ENCODE measurements at places on chromosomes 7 and 10. TPM values are rescaled to one million over a fixed set of nuclear protein-coding genes. Genes with fewer than 3 reads are reported as not detected.

TUBGCP2 gene
- 38.4 TPM for total RNA-seq

GRCh38 chr10:98555021-98555619 lies 108.4 kb upstream of the HPS1 start:
- DNase-seq = no peak
- H3K27ac ChIP-seq = no peak overlapping the region
- no peaks in the 10 kb centered on the region for H3K27me3 ChIP-seq
- no peak overlapping the region for H3K4me3 ChIP-seq
- no peaks in the 10 kb centered on the region for H3K36me3 ChIP-seq

DNA sequence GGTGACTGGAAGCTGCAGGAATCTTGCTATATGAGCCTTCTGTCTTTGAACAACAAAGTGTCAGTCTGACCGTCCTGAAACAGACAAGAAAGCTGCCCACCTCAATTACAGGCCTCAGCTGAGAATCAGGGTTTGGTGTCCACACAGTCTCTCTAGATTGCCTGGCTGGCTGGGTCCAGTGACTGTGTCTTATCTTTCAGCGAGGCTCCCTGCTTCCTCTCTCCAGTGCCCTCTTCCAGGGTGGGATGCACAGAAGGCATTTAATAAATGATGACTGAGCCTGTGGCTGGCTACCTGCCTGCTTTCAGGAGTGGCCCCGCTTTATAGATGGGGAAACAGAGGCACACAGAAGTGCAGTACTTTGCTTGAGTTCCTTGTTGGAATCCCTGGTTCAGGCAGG lies 27.4 kb downstream of the FGF8 start:
- no peak for DNase-seq
- H3K36me3 ChIP-seq = no peaks in the 10 kb centered on the region
- H3K27ac ChIP-seq = no peak overlapping the region
- no peaks in the 10 kb centered on the region for H3K4me1 ChIP-seq
- no peak overlapping the region for H3K4me3 ChIP-seq

GRCh38 chr7:84454174-84454959 lies 259.8 kb upstream of the SEMA3A start:
- H3K27me3 ChIP-seq = no peaks in the 10 kb centered on the region
- H3K36me3 ChIP-seq = no peaks in the 10 kb centered on the region
- H3K4me1 ChIP-seq = no peaks in the 10 kb centered on the region

DNA sequence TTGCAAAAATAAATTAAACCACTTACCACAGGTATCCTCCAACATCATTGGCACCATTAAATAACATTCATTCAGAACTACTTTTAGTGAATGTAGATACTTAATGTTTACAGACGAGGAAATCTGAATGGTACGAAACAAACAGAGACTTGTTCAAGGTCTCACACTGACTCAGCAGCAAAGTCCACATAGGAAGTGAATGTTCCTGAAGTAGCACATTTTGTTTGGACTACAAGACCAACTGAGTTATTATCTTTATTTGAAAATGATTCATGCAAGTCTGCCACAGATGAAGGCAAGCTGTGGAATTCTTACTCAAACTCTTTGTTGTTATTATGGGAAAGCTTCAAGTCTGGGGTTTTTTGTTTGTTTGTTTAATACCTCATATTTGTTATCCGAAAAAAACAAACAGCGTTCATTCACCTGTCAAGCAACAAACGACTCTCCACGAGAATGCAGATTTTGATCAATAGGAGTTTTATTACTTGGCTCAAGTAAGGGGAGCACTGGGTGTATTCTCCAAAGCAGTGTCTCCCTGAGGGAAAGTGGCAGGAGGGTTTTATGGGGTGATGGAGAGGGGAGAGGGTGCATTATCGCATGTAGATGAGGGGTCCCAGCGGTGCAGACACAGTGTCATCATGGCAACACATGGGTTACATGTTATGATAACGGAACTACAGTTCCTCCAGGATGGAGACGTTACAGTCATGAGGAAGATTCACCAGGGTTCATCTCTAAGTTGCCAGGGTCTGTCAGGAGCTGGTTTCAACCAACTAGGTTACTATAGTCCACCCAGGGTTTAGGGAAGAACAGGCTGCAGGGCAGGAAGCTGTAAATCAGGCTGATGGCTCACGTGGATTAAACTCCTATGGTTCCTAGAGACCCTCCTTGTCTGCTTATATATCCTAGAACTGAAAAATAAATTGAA lies 147.7 kb upstream of the AKR1E2 start:
- no peak overlapping the region for H3K4me3 ChIP-seq
- H3K4me1 ChIP-seq = peaks cover 2% of the 10 kb centered on the region
- H3K27ac ChIP-seq = no peak overlapping the region

DNA sequence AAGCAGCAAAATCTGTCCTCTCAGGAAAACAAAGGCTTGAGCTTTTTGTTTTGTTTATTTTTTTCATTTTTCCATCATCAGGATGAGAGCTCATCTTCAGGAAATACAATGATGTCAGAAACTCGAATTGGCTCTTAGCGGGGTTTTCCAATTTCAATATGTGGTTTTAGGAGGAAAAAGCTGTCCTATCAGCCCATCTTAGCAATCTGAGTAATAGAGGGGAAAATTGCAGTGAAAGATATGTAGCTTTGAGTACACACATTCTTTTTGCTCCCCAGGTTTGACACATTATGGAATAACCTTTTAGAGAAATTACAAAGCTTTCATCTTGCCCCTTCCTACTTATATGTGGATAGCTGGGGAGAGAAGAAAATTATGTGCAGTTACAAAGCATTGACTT lies 113.6 kb upstream of the MYO3A start:
- no peaks in the 10 kb centered on the region for H3K4me1 ChIP-seq
- H3K27me3 ChIP-seq = no peaks in the 10 kb centered on the region
- H3K36me3 ChIP-seq = no peaks in the 10 kb centered on the region
- H3K4me3 ChIP-seq = no peak overlapping the region
- no peak for DNase-seq

All from ovary (tissue), 10 donors.